Kidney capillary endothelial cell (primary cell): ENCODE measurements at places on chromosomes 6 and 20.

- no peak for DNase-seq
These were observed 420.1 kb downstream of the NKAIN2 start for GRCh38 chr6:124223611-124224345.

- no peak for DNase-seq
These were observed 3.9 kb downstream of the FABP7 start for GRCh38 chr6:122783401-122783800.

GRCh38 chr6:46104209-46104608, 25.6 kb upstream of the ENPP4 start:
- DNase-seq, result no peak

- no peak for DNase-seq
These were observed 565.3 kb downstream of the KIF16B start for GRCh38 chr20:16007962-16008361.

DNA sequence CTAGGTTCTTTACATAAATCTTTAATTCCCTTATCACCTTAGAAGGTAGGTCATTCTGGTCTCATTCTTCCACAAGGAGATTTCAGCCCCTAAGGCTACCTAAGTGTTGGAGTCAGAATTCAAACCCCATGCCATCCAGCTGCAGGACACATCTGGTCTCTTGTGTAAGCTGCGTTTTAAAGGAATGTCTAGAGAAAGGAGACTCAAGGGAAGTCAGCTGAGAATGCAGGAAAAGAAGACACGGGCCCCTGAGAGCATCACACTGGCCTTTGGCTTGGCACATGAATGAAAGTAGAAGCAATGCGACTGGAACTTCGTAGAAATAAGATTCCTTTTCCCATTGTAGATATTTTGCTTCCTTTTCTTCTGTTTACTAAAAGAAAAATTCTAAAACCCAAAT, 76.7 kb upstream of the SYNJ2 start:
- DNase-seq, result no peak

DNA sequence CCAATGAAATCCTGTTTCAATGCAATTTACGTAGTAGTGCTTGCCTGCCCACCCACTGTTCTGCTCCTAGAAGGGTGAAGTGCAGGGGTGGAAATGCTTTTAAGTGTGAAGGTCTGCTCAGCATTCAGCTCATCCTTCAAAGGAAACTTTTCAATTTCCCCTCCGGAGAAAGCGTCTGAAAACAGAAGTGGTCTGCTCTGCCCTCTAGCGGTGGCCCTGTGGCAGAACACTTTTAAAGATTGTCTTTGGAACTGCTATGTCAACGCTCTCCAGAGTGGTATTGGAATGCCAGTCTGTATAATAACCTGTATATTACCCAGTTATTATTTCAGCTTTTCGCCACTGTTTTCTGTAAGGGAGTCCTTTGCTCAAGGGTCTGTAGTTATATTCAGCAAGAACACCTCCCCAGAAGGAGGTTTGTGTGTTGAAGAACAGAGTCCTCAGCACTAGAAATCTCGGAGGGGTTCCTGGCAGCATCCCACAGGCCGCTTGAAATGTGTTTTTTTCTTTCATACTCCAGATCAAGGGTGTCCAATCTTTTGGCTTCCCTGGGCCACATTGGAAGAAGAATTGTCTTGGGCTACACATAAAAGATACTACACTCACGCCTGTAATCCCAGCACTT, 63.1 kb upstream of the KLHL31 start:
- peak; percentile 48 for DNase-seq

- DNase-seq, result no peak
These were observed 881.8 kb upstream of the CITED2 start for GRCh38 chr6:140256248-140256647.

- DNase-seq, result no peak
These were observed 103.5 kb downstream of the MAP7 start for GRCh38 chr6:136446579-136447187.

DNA sequence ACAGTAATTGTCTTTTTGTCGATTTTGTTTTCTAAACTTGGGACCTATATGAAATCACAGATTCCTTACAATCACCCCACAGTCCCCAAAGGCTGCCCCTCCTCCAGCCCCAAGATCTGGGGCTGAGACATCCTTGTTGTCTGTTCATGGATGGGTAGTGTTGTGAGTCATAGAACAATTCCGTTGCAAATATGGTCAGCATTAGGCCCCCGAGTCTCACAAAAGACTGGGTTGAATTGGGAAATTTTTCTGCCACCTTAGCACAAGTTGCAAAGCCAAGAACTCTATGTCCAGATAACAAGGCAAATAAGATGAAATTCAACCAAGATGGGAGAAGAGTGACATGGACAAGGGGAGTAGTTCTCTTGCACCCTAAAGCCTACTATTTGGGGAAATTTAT, 10.5 kb upstream of the TAB2 start:
- no peak for DNase-seq

GRCh38 chr20:62985444-62985778, 21.4 kb downstream of the BHLHE23 start:
- no peak for DNase-seq

- no peak for DNase-seq
These were observed 59.6 kb downstream of the DHX35 start for GRCh38 chr20:39021748-39022147.

GRCh38 chr20:50909413-50909812, 21.8 kb downstream of the ADNP start:
- no peak for DNase-seq

DNA sequence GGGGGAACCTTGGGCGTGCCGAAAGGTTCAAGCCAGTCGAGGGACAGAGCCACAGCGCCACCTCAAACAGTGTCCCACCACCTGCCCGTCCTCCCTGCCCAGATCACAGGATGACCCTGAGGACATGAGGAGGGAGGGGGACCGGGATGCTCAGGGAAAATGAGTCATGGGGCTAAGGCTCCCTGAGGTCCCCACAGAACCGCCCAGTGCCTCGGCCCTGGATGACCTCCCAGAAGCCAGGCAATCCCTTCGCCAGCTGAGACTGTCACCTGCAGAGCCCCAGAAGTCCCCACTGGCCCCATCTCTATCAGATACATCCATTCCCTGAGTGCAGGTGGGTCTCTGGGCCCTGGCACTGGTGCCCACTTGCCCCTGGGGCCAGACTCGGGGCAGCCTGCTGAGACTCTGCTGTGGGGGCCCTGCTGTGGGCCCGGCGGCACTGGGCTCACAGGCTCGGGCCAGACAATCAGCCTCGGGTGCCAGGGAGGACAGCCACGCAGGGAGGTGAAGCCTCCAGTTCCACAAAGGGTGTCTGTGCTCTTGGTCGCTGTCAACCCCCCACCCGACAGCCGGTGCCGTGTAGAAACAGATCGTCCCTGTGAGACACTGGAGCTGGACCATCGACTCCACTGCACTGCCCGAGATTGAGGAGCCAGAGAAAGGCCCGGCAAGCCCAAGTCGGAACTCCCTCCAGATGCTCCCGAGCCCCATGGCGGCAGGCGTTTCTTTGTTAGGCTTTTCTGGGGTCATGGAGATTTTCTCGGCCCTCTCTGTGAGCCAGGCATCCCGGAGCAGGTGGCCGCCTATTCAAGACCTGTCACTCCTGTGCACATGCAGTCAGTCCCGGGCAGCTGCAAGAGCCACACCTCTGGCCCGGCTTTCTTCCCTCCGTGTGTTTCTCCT, 26.1 kb downstream of the PXDC1 start:
- DNase-seq, result no peak

- DNase-seq, result no peak
These were observed 54.9 kb downstream of the RPP40 start for GRCh38 chr6:4948781-4949450.

- no peak for DNase-seq
These were observed 195.4 kb downstream of the TBXT start for GRCh38 chr6:165972139-165972802.

GRCh38 chr6:156379392-156380289, 397.5 kb upstream of the ARID1B start:
- no peak for DNase-seq

DNA sequence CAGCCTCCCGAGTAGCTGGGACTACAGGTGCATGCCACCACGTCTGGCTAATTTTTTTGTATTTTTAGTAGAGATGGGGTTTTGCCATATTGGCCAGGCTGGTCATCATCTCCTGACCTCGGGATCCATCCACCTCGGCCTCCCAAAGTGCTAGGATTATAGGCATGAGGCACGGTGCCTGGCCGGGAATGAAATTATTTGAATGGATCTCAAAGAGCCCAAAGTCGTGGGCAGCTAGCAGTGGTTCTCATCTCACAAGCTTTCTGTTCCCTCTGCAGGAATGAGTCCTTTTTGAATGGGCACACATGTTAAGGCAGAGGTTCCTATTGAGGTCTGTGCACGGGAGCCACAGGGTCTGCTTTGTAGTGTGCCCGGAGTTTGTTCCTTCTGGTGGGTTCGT, 34.9 kb downstream of the PPP1R3G start:
- DNase-seq, result no peak

DNA sequence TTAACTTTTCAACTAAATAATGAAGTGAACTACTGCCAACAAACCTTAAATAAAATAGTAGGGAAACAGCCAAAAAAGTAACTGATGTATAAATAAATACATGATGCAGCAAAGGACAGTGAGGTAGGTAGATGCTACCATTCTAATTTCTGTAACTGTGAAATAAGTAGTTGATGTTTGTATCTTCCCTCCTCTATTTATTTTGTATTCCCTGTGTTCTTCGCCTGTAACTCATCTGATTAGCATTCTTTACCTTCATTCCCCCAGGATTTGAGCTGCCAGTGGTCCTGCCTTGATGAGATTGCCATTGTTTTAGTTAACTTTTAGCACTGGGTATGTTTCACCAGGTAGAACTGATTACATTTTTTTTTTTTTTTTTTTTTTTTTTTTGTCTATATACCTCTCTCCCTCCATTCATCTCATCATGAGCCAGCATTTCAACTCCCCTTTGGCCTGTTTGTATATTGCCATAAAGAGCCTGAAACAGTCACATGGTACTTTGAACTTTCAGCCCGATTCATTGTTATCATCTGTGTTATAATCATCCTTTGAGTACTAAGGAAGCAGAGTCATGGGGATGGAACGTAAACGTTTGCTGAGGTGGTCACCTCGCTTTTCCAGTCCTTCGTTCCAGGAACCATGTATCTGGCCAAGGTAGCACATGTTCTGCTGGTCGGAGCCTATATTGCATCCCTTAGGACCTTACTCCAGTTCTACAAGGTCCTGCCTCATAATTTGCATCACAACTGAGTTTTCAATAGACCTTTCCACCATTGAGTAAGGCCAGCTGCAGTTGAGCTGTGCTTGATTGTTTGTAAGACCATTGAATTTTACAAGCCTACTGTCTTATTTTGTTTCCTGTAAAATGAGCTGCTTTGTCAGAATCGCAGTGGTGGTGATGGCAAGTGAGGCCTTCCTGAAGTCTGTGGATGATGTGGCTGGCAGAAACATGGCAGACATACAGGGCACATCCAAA, 107.6 kb downstream of the JAG1 start:
- DNase-seq, result no peak
